ENCODE measurements at places on chromosomes 4 and X.

- DNase-seq: no peak
These were observed 76.7 kb downstream of the SCD5 start for GRCh38 chr4:82721819-82722423.

DNA sequence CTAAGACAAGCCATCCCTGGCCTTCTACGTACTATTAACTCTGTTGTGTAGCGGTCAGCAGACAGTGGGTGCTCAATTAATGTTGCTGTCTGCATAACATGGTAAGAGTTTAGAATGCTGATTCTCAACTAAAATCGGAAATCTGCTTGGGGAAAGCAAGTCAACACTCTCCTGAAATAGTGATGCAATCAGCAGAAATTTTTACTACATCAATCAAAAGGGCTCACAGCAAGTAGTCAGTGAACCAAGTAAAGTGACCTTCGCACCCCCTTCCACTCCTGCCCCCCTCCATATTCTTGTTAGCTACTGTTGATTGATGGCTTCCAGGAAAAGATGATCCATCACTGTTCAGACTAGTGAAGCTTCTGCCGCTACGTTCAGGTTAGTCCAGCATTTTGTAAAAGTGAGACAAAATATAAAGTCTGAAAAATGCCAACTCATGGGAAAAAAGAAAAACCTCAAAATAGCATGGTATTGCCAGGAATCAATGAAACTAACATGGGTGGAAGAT, 247.9 kb downstream of the HNRNPD start:
- DNase-seq: no peak

DNA sequence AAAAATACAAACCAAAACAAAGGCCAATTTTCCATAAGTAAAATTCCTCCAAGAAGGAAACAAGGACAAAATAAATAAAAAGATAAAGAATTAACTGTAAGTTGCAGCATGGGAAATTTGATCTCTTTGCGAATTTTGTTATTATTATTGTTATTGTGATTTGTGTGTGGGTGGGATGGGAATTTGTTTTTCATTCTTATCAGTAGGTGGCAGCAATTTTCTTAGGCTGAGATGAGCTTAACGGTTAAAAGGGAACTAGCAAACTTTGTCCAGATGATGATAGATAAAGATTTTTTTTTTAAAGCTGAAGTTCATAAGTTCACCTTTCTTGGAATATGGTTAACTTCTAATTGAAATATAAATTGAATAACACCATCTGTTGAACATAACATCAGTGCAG, 83.2 kb upstream of the IL1RAPL2 start:
- DNase-seq: no peak

DNA sequence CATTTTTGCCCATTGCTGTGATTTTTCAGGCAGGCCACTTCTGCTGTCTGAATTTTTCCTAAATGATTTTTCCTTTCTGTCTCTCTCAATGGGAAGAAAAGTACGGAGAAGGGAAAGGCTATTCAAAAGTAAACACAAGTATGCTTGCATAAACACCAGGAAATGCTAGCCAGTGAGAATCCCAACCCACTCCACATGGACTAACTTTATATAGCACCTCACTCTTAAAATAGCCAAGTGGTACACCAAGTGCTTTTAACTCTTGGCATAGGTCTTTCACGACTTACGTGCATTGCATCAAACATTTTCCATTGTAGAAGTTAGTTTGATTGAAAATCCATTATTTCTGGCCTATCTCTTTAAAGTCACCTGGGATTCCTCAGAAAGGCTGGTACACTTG, 178.9 kb upstream of the SPANXN1 start:
- no peak for DNase-seq

- no peak for DNase-seq
These were observed 83.2 kb downstream of the TMEM131L start for GRCh38 chr4:153549405-153549804.

- DNase-seq: no peak
These were observed 1043.8 kb downstream of the ADGRL3 start for GRCh38 chr4:62243895-62244294.

- DNase-seq: no peak
These were observed 78.7 kb downstream of the GALNT7 start for GRCh38 chr4:173247321-173247720.

DNA sequence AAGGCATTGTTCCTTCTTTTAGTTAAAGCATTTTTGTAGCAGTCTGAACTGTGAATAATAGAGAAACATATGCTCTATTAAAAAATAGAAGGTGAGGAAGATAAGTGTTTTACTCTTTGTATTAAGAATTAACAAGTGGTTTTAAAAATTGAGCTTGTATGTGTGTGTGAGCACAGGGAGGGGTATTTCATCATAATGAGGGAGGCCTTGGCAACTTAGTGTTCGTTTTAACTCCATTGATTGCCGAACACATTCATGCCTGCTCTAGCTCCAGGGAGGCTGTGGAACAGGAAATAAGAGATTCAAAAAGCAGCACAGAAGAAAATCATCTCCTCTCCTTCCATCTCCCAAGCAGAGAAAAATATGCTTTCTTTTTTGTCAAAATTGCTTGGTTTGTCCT, 14.8 kb downstream of the SHROOM3 start:
- no peak for DNase-seq

DNA sequence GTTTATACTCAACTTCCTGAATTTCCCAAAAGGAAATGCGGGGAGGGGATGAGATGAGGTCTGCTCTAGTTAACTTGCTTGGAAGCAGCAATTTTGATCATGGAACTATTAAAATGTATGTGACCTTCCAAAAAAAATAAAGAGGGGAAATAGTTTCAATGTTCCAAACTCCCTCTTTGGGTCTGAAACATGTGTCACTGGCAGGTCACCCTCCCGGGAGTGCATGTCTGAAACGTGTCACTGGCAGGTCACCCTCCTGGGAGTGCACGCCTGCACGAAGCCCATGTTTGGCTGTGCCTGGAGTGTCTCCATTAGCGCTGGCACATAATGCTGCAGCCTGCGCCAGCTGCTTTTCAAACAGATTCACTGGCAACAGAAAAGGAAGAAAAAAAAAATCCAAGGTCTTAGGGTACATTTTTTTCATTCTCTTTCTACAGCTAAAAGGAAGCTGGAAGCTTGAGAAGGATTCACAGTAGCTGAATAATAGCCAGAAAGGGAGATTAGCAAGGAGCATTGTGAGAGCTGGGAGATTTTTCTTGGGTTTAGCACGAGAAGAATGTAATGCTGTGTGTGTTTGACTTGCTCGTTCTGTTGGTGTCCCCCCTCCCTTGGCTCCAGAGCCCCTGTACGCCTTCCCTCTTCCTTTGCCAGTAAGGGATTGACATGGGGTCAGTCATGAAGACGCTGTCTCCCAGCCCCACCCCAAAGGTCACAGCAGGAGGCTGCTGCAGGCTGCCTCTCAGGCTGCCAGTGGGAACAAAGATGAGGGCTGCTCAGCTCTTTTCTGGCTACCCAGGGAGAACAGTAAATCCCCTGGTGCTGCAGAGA, 39.2 kb upstream of the TLR3 start:
- DNase-seq: no peak

GRCh38 chr4:112515198-112516065, 548 bp downstream of the NEUROG2 start:
- no peak for DNase-seq

- no peak for DNase-seq
These were observed 48.8 kb upstream of the CCSER1 start for GRCh38 chr4:90078440-90078839.

All from stimulated activated CD8-positive, alpha-beta memory T cell treated with anti-CD3 and anti-CD28 coated beads, Interleukin-7, amount 100 ng/mL, for 1 hour (primary cell).